Sciatic nerve (tissue), 2 donors: ENCODE measurements at places on chromosomes 6 and 20. TPM values are rescaled to one million over a fixed set of nuclear protein-coding genes. Genes with fewer than 3 reads are reported as not detected.
A peak's percentile ranks its signal among the peaks of the same experiment; 100 is the strongest.

- peak; percentile 66 for DNase-seq
These were observed 122.6 kb upstream of the IFNGR1 start for GRCh38 chr6:137341681-137342195.

DNA sequence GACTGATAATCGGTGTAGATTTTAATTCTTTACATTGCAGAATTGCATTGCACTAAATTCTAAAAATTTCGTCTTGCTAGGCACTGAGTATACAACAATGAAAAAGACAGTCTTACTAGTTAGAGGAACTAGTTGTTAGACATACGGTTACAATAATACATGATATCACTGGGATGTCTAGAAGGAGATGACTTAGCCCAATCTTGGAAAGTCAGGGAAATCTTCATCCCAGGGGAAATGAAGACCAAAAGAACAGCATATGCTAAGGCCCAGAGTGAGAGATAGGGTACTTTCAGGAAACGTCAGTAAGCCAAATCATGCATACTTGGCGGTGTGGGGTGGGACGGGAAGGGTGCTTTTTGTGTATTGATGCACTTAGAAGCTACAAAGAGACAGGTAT, 901 bp downstream of the CEP57L1 start:
- DNase-seq, result no peak

The APOBEC2 gene
- not detected for total RNA-seq

The SPTLC3 gene
- 30.1 TPM for total RNA-seq
